Aorta (tissue), 5 donors: ENCODE measurements at places on chromosomes 1 and 21. TPM values are rescaled to one million over a fixed set of nuclear protein-coding genes. Genes with fewer than 3 reads are reported as not detected.

DNA sequence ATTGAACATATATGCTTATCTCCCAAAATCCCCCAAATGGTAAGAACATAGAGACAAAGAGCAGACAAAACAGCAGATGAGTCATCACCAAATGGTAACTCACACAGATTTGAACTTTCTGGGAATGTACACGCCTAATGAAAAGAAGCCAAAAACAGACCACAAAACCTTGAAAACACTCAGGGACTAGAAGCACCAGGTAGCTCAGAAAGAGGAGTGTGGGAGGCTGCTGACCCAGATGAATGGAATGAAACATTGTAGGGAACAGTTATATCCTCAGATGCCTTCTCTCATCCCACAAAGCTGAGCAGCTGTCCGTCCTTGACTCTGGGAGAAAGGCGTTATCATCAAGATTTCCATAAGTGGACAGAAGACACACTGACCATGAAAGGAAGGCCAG is 307.0 kb upstream of the USP25 start:
- DNase-seq: no peak
- H3K27me3 ChIP-seq: no peaks in the 10 kb centered on the region
- H3K27ac ChIP-seq: no peak overlapping the region
- H3K36me3 ChIP-seq: no peaks in the 10 kb centered on the region

- no peaks in the 10 kb centered on the region for H3K27me3 ChIP-seq
- DNase-seq: no peak
- H3K4me1 ChIP-seq: no peaks in the 10 kb centered on the region
Observed at GRCh38 chr21:31216206-31216605, 127.9 kb downstream of the TIAM1 start.

DNA sequence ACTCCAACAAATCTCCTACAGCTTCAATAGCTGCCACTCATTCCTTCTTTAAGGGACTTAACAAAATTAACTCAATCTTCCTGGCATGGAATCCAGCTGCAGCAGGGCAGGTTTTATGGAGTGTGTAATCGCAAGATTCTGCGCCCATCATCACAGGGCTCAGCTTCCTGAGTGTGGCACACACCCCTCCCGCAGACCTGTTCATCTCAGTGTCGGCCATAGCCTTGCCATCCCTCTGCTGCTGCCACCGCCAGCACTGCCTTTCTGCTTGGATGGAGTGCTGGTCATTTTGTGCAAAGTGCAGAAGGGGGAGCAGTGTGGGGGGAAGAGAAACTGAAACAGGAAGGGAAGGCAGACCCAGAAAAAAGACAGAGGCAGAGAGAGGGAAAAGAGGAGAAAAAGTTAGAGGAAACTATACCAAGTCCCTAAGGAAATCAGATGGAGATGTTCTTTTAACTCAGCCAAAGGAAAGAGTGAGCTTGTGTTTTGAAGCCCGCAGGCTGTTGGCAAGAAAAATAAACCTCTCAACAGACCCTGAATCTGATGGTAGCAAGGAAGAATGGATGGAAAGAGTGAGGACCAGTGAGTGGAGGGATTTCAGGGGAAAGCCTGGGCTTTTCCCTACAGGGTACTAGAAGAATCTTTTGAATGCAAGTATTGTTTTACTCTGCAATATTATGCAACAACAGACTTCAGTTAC is 324.2 kb downstream of the SEC16B start:
- no peak for DNase-seq
- no peaks in the 10 kb centered on the region for H3K4me1 ChIP-seq
- H3K4me3 ChIP-seq: no peak overlapping the region
- no peak overlapping the region for H3K27ac ChIP-seq
- no peaks in the 10 kb centered on the region for H3K27me3 ChIP-seq
- H3K36me3 ChIP-seq: no peaks in the 10 kb centered on the region

DNA sequence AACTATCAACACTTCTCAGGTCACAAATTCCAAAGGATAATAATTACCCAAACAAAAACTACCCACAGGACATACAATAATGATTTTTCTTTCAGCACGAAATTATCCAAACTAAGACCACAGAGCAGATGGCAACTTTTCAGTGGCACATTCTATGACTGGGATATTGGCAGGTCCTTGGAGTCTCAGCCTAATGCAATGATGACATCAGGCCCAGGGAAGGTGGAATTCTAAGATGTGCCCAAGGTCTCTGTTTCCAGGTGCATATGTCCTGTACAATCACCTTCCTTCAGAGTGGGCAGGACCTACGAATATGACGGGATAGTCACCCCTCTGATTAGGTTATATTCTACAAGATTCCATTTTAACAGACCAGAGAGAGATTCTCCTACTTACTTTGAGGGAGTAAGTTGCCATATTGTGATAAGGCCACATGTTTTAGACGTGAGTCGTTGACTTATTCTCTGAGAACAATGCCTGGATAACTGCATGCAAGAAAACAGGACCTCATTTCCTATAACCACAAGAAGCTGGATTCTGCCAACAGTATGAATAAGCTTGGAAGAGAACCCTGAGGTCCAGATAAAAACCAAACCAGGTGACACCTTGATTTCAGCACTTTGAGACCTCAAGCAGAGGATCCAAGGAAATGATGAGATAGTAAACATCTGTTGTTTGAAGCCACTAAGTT is 69.9 kb downstream of the ZC3H11B start:
- no peaks in the 10 kb centered on the region for H3K4me1 ChIP-seq
- H3K36me3 ChIP-seq: no peaks in the 10 kb centered on the region
- no peak for DNase-seq
- H3K27me3 ChIP-seq: no peaks in the 10 kb centered on the region
- no peak overlapping the region for H3K27ac ChIP-seq

- DNase-seq: no peak
- H3K4me1 ChIP-seq: no peaks in the 10 kb centered on the region
- no peak overlapping the region for H3K27ac ChIP-seq
- no peaks in the 10 kb centered on the region for H3K36me3 ChIP-seq
- H3K27me3 ChIP-seq: peaks cover 2% of the 10 kb centered on the region
Observed at GRCh38 chr1:157195521-157196244, 57.5 kb upstream of the ETV3 start.

- no peak for DNase-seq
- H3K4me1 ChIP-seq: peaks cover 7% of the 10 kb centered on the region
- H3K27me3 ChIP-seq: no peaks in the 10 kb centered on the region
- H3K27ac ChIP-seq: peak overlapping the region; percentile 74
- H3K36me3 ChIP-seq: no peaks in the 10 kb centered on the region
Observed at GRCh38 chr21:41615613-41616012, 107.7 kb upstream of the TMPRSS2 start.

DNA sequence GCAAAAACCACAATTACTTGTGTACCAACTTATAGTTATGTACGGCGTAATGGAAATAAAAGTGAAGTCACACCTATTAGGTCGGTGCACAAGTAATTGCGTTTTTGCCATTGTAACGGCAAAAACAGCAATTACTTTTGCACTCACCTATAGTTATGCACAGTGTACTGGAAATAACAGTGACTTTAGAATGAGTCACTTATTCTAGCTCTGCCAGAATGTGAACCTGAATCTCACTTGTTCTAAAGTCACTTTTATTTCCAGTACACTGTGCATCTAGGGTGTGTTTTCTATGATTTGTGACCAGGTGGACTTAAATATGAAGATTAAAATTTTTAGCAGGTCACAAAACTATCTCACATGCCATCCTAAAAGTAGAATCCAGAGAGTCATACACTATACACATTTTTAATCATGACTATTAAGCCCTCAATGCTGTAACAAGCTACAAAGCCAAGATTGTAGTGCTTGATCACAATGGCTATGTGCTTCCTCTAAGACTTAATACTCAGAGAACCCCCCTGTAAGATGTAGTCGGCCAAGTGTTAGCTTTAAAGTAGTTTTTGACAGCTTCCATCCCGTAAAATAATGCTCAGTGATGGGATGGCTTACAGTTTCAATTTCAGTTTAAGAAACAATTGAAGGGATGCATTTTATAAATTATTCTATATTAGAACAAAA is 218.8 kb downstream of the NEGR1 start:
- H3K27me3 ChIP-seq: no peaks in the 10 kb centered on the region
- H3K4me1 ChIP-seq: no peaks in the 10 kb centered on the region
- no peaks in the 10 kb centered on the region for H3K36me3 ChIP-seq
- H3K4me3 ChIP-seq: no peak overlapping the region
- H3K27ac ChIP-seq: no peak overlapping the region
- DNase-seq: no peak

GRCh38 chr1:224609333-224609732 is 6.8 kb upstream of the CNIH3 start:
- no peak overlapping the region for H3K27ac ChIP-seq
- H3K4me1 ChIP-seq: no peaks in the 10 kb centered on the region
- H3K27me3 ChIP-seq: no peaks in the 10 kb centered on the region
- H3K4me3 ChIP-seq: no peak overlapping the region
- H3K36me3 ChIP-seq: no peaks in the 10 kb centered on the region
- DNase-seq: no peak

DNA sequence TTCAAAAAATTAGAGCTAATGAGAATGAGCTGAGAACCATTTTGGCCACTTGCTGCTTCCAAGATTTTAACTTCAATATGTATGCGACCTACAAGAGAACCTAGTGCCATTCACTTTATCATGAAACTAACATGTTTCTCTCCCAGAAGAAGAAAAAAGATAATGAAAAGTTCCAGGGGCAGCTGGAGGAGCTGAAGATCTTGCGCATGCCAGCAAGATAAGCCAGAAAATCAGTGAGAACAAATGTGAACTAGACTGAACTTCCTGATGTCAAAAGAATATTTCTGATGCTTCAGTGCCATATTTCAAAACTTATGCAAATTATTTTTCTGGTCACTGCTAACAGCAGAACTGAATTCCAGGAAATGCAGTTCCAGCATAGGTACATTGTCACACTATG is 1265.1 kb downstream of the BRINP3 start:
- H3K27me3 ChIP-seq: no peaks in the 10 kb centered on the region
- H3K4me3 ChIP-seq: no peak overlapping the region
- no peak overlapping the region for H3K27ac ChIP-seq

- no peak for DNase-seq
- H3K4me1 ChIP-seq: no peaks in the 10 kb centered on the region
- no peaks in the 10 kb centered on the region for H3K27me3 ChIP-seq
- no peak overlapping the region for H3K4me3 ChIP-seq
Observed at GRCh38 chr1:118504221-118504644, 319.2 kb upstream of the SPAG17 start.

DNA sequence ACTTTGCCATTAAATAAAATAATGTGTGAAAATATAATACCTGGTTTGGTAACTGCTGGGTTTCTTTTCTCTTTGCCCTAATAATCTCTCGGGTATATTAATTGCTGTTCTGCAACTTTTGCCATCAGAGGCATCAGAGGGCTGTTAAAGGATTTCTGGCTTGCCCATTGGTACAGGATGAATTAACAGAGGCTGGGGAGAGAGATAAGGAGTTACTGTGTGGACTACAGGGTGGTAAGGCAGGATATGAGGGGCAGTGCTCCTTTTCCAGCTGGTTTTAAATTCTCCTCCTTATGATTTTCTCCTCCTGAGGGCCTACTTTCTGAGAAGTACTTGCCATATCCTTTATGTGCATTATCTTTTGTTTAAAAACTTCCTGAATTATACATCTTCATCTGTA is 48.3 kb downstream of the FGGY start:
- H3K36me3 ChIP-seq: peaks cover 2% of the 10 kb centered on the region
- DNase-seq: no peak
- no peaks in the 10 kb centered on the region for H3K4me1 ChIP-seq
- H3K27ac ChIP-seq: no peak overlapping the region

DNA sequence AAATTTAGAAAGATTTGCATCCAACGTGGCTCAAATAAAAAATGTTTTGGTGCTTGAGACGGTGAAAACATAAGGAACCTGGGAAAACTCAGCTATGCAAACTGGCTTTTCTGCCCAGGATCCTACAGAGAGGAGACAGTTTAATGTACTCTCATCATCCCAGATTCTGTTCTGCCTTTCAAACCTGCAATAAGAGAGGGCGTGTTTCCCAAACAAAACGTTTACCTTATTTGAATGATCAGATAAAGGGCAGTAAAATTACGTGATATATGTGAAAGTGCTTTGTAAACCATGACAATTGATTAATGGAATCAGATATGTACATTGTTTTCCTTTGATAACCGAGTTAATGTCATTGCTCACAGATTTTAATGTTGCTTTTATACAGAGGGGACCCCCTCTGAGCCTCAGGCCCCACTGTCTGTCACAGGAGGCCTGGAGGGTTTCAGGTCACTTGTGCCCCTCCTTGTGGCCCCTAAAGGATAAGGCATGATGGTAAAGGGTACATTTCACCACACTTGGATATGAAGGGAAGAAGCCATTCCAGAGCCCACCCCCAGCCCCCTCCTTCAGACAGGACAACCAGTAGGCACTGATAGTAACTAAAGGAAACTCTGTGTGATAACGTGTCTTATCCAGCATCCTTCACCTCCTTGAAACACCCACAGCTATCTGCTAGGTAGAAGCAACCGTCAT is 157.6 kb downstream of the EDEM3 start:
- no peak overlapping the region for H3K4me3 ChIP-seq
- no peaks in the 10 kb centered on the region for H3K36me3 ChIP-seq

- H3K27me3 ChIP-seq: no peaks in the 10 kb centered on the region
- H3K27ac ChIP-seq: no peak overlapping the region
- peaks cover 13% of the 10 kb centered on the region for H3K4me1 ChIP-seq
- H3K4me3 ChIP-seq: no peak overlapping the region
- no peak for DNase-seq
Observed at GRCh38 chr1:183580281-183580682, 10.0 kb downstream of the NCF2 start.

GRCh38 chr1:19514391-19514831 is 29.1 kb upstream of the CAPZB start:
- H3K4me3 ChIP-seq: no peak overlapping the region
- DNase-seq: no peak
- H3K4me1 ChIP-seq: no peaks in the 10 kb centered on the region
- no peak overlapping the region for H3K27ac ChIP-seq
- no peaks in the 10 kb centered on the region for H3K36me3 ChIP-seq

DNA sequence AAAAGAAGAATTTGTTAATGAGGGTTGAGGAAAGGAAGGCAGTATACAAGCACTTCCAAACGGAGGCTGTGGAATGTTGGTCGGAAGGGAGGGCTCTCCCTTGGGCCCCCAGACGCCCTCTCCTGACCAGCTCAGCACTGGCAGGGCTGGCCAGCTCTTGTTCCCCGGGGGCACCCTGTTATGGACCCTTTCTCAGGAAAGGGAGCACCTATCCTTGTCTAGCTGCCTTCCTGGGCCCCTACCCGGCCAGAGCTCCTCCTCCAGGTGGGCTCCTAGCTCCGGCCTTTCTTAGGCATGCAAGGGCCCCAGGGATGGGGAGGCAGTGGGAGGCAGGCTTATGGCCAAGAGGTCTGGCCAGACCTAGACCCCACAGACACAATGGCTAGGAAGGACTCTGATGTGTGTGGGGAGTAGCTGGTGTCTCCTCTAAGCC is 926 bp downstream of the BLACAT1 start:
- H3K27ac ChIP-seq: no peak overlapping the region
- no peak overlapping the region for H3K4me3 ChIP-seq
- H3K36me3 ChIP-seq: no peaks in the 10 kb centered on the region
- no peaks in the 10 kb centered on the region for H3K4me1 ChIP-seq

NUDT17 gene
- 1.2 TPM for total RNA-seq

ASCL5 gene
- not detected for total RNA-seq

C1orf53 gene
- not detected for total RNA-seq

LIN28A gene
- not detected for total RNA-seq

LCE1A gene
- total RNA-seq: not detected
